ENCODE measurements at places on chromosomes 2 and 18.

- no peak for DNase-seq
Observed at GRCh38 chr2:20016346-20016745, 3.9 kb upstream of the MATN3 start.

DNA sequence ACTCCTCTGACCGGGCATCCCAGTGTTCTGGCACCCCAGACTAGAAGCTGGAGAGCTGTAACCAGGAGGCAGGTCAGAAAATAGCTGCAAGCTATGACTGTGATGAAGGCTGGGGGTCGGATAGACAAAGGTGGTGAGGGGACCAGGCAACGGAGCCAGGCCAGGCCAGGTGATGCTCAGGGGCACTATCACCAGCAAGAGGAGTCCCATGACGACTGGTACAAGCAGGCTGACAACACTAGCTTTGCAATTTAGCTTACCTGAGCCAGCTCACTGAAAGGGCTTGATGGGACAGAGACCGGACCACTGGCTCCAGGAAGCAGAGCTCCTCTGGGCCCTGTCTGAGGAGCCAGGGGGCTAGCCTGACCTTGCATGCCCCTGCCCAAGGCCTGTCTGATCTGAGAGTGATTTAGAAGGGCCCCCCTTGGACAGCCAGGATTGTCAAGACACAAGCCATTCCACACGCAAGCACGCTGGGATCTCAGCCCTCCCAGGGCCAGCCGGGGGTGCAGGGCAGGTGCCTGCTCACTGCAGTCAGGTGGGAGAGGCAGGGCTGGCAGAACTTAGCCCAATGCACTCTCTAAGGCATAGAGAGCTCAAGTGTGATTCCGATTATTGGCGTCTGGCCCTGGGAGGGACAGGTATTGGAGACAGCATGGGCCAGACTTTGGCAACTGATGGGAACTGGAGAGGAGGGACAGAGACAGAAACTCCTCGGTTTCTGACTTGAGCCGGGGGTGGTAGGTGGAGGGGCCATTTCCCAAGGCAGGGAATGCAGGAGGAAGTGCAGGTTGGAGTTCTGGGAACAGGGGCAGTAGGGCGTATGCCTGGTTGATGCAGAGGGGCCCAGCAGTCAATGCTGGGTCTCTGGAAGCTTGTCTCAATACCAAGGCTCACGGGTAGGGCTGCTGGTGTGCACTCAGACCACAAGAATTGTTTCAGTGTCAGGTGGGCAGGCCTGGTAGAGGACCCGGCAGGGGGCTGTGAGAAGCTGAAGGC, 47.7 kb downstream of the MYO7B start:
- peak; percentile 58 for DNase-seq

GRCh38 chr2:168458139-168458538, 2.1 kb downstream of the CERS6 start:
- no peak for DNase-seq

- DNase-seq, result no peak
Observed at GRCh38 chr18:8715599-8715998, 10.2 kb downstream of the MTCL1 start.

DNA sequence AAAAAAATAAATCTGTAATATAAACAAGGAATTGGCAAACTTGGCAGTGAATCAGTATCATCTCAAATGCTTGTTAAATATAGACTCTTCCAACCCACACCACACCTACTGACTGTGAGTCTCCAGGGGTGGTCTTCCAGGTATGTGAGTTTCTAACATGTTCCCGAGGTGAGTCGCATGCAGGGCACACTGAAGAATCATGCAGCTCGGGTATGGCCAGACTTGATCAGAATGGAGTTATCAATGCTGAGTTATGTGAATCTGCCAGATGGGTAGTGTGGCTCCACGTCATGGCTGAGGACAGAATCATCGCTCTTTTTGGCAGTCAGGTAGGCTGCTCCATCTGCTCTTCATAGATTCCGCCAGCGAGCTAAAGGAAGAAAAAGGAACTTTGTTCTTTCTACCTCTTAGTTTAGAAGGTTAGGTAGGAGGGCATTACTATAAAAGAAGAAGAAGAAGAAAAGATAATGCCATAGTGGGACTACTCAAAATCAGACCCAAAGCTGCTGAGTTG, 1279.7 kb upstream of the ZEB2 start:
- no peak for DNase-seq

DNA sequence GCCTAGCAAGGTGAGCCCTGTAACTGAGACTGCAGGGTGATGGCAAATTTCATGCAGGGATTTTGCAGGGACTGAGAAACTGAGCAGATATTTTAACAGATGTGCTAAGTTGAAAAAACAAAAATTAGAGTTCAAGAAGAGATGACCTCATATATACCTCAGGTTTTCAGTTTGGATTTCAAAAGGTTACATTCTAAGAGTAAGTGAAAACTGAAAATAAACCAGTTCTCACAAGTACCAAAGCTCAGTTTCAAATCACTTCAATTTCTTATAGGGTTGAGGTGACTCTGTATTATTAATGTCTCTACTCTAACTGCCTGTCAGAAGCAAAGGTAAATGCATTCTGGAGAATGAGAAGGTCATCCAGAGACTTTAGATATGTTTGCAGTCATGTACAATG, 237.4 kb upstream of the VRK2 start:
- DNase-seq, result no peak

DNA sequence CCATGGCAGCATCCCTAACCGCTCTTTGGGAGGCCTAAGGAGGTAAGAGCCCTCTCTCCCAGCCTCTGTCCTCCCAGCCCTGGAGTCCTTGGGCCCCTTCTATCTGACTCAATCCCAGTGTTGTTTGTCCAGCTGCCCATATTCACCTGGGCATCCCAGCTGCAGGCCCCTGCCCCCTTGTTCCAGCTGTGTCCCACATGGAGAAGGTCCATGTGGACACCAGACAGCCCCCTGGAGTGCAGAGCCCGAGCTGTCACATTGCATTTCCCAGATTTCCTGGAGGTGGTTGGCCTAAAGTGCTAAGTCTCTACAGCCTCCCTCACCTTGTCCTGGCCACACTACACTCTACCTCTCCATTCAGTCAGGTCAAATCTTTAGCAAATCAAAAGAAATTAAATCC, 42.5 kb downstream of the PSD4 start:
- no peak for DNase-seq

GRCh38 chr2:1601067-1601412, 143.3 kb downstream of the PXDN start:
- no peak for DNase-seq

GRCh38 chr18:13500227-13500865, 226.0 kb downstream of the FAM210A start:
- DNase-seq, result no peak

- no peak for DNase-seq
Observed at GRCh38 chr2:173792166-173792565, 173.0 kb downstream of the SP3 start.

- no peak for DNase-seq
Observed at GRCh38 chr2:188046437-188046836, 245.2 kb upstream of the GULP1 start.

DNA sequence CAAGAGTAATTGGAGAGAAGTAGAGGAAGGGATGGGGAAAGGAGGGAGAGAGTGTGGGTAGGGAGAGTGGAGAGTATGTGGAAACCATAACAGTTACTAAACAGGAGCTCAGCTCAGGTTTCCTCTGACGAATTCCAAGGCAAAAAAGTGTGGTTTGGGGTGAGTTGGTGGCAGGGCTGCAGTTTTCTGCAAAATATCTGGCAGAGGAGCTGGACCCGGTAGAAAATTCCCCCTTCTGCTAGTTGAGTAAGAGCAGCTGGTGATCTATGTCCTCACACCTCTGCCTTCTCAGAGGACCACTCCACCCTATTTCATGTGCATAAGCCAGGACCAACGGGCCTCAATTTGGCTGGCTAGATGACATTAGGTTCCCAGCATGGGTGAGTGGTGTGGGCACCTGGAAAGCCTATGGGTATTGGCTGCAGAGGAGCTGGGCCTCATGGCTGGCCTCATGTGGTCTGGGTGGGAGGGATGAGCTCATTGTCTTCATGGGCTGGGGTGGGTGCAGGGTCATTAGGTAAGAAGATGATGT, 13.2 kb downstream of the NRP2 start:
- DNase-seq, result no peak

- DNase-seq, result no peak
Observed at GRCh38 chr18:35271656-35272055, 18.4 kb downstream of the ZSCAN30 start.

Measured in left forelimb (tissue), 1 donor.